NCI-H1105 treated with DMSO at 0.1 percent for 48 hours (cell line): ENCODE measurements at places on chromosomes 1 and 21.
A peak's percentile ranks its signal among the peaks of the same experiment; 100 is the strongest.

DNA sequence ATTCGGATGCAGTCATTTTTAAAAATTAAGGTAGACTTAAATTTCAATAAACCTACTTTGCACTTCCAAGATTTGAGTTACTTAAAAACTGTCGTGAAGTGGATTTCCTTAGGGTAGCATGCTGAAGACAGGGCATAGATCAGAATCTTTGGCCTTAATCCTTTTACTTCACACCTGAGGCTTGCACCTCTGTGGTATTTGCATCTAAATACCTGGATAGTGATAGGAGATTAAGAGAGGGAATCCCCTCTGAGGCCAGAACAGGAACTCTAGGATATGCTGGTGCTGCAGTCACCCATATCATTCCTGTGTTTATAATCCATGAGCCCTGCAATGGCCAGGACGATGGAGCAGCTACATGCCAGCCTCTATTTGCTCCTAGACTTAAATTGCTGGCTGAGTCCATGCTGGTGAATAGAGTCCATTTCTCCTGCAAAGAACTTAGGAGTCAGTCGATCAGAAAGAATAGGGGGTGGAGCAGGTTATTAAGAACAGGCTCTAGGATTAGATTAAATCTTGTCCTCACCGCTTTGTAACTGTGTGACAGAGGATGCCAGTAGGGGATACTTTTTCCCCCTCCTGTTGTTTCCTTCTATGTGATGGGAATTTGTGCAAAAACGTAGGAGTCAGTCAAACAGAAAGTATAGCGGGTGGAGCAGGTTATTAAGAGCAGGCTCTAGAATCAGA lies 333.6 kb downstream of the DUSP10 start:
- no peak for DNase-seq

DNA sequence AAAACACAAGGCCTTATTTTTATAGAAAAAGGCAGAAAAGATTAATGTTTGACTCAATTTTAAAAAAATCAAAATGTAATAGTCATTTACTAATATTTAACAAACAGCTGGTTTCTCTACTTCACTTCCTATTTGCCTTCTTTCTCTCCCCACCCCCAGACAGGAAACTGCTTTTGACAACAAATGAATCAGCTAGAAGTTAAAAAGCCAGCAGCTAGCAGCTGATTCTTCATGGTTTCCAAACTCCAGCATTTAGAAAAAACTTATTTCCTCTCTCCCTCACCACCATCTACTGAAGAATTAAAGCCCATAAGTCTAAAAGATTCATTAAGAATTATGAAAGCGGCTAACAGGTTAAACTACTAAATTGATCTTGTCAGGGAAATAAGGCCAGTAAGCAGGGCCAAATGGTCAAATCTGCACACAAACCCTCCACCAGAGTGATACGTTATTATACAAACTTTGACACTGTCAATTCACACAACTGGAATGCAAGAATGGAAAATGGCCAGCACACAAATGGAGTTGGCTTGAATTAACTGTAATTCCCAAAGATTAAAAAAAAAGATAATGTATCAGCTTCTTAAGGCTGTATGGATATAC lies 4.0 kb downstream of the WDR26 start:
- DNase-seq = no peak

DNA sequence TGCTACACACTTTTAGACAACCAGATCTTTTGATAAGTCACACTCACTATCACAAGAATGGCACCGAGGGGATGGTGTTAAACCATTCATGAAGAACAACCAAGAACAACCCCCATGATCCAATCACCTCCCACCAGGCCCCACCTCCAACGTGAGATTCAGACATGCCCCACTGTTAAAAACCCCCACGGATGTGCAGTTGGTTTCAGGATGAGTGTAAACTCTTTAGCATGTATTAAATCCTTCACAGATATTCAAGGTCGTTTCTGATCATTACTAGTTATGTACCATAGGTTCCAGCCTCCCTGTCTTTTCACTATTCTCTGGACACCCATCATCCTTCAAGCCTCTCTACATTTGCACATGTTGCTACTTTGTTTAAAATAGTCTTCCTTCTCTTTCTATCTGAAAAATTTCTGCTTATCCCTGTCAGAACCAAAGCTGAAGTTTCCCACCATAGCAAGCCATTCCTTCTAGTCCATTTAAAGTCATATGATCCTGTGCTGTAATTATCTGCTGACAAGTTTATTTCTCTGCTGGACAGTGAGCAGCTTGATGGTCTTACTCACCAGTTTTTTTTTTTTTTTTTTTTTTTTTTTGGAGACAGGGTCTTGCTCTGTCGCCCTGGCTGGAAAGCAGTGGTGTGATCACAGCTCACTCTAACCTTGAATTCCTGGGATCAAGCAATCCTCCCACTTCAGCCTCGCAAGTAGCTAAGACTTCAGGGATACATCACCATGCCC lies 36.8 kb downstream of the MAP10 start:
- DNase-seq = no peak

DNA sequence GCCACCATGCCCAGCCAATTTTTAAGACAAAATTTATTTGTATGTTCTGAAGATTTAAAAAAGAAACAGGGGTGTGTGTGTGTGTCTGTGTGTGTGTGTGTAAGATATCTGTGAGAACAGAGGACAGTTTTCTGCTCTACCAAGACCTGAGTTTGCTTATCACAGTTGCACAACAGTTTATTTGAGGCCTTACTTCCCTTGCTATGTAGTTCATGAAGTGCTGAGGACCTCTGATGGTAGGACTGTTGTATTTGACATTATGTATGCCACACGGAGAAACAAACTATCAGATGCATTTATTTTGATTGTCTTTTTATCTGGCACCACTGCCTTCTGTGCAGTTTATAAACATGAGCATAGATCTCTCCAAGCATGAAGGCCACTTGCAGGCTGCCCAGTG lies 355.2 kb downstream of the PBX1 start:
- DNase-seq = no peak

GRCh38 chr1:30412241-30413110 lies 310.9 kb downstream of the MATN1 start:
- DNase-seq = no peak

DNA sequence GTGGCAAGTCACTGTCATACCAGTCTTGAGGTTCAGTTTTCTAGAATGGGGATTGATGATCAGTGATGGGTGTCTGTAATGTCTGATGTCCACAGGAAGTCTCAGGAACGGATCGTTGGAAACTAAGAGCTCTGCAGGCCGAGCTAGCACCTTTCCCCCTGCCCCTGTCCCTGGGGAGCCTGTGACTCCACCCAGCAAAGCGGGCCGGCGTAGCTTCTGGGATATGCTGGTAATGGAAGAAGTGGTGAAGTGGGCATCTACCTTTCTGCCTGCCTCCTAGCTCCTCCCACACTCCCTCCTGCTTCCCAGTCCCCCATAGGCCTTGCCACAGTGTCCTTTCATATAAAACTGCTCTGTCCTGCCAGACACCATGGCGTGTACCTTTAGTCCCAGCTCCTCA lies 13.4 kb downstream of the HYI start:
- DNase-seq = peak; percentile 66

DNA sequence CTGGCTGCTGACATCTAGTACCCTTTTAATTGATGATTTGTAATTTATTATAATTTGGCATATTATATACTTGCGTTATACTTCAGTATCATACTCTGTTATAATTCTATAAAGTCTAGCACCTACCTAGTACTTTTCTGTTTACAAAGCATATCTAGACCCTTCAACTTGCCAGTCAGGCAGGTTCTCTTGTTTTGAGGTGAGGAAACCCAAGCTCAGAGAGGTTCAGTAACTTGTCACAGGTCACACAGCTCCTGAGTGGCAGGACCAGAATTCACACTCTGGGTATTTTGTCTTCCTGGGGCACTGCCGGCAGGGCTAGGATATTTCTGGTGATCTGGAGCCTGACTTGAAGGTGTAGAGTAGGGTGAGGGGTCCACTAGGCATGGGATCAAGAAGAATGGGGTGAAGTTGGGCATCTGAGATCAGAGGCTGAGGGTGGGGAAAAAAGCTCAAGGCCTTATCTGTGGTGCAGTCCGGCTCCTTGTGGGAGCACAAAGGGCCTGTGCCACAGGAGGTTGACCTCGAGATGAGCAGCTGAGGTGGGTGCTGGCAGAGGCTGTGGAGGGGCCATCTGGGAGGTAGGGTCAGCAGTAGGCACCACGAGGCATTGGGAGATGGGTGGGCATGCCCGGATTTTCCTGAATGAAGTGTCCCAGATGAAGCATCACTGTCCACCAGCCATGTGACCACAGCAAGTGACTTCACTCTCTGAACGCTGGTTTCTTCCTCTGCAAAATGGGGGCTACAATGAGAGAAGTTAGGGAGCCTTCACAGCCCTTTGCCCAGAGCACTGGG lies 102.6 kb downstream of the EPHB2 start:
- no peak for DNase-seq

- no peak for DNase-seq
Observed at GRCh38 chr1:196063294-196063693, 544.9 kb downstream of the KCNT2 start.

- no peak for DNase-seq
Observed at GRCh38 chr1:160795951-160796383, at the start of gene LY9. Gene LY9, plus strand, starts transcription at chr1:160796174. Its CDS starts 14 bp downstream, at chr1:160796188.

DNA sequence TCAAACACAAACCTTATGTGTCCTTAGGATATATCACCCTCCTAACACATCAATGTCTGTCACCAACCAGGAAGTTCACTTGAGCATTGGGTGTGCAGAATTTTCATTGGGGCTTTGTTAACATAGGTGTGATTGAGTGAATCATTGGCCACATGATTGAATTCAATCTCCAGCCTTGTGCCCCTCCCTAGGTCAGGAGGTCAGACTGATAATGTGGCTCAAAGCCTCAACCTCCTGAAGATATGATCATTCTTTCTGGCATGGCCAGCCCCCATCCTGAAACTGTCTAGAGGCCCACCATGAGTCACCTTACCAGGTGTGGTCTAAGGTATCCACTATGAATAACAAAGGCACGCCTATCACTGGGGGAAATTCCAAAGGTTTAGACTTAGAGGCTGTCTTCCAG lies 90.1 kb downstream of the PKN2 start:
- DNase-seq = no peak

DNA sequence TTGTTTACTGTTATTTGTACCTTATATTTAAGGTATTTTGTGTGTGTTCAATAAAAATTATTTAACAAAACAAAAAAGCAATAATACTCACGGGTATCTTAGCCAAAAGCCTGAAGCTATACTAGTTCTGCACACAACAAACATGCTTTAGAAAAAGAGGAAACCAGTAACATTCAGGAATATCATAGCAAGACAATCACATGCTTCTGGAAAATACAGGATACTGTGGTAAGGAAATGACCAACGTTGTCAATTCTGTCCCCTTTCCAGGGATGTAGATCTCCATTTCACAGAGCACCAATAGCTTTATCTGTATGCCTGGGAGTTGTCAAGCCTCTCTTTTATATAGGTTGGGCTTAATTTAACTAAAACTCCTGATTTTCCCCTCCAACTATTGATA lies 288.4 kb downstream of the SMYD3 start:
- DNase-seq = no peak

- DNase-seq = no peak
Observed at GRCh38 chr1:196121181-196121580, 487.1 kb downstream of the KCNT2 start.

GRCh38 chr1:202708456-202709275 lies 1.6 kb downstream of the SYT2 start:
- DNase-seq = no peak

DNA sequence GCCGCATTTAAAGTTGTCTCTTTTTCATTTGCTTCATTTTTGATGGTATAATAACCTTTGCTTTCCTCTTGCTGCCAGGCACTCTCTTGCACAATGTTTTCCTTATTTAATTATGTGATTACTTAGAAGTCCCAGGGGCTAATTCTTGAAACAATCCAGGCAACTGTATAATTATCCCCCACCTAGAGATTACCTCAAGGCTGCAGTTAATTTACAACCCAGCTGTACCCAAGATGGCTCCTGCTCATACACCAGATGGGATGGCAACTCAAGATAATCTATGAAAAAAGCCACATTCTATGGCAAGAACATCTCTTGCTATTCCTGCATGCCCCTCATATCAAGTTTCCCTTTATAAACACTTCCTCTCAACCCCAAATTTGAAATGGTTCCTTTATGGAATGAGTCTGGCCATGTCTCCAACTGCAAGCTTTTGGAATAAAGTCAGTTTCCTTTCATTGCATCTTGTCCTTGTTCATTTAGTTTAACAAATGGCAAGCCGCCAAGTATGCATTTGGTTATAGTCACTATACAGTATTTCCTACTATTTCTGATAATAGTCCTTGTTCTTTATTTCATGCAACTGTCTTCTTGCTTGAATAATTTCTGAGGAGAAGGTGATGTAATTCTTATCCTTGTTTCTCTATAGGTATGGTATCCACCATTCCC lies 1042.6 kb downstream of the PLA2G4A start:
- peak; percentile 68 for DNase-seq

GRCh38 chr21:26560612-26561011 lies 12.5 kb downstream of the CYYR1 start:
- DNase-seq = no peak
